Right ventricle myocardium inferior (tissue), 1 donor: ENCODE measurements at places on chromosomes 12 and 14. TPM values are rescaled to one million over a fixed set of nuclear protein-coding genes. Genes with fewer than 3 reads are reported as not detected.

DNA sequence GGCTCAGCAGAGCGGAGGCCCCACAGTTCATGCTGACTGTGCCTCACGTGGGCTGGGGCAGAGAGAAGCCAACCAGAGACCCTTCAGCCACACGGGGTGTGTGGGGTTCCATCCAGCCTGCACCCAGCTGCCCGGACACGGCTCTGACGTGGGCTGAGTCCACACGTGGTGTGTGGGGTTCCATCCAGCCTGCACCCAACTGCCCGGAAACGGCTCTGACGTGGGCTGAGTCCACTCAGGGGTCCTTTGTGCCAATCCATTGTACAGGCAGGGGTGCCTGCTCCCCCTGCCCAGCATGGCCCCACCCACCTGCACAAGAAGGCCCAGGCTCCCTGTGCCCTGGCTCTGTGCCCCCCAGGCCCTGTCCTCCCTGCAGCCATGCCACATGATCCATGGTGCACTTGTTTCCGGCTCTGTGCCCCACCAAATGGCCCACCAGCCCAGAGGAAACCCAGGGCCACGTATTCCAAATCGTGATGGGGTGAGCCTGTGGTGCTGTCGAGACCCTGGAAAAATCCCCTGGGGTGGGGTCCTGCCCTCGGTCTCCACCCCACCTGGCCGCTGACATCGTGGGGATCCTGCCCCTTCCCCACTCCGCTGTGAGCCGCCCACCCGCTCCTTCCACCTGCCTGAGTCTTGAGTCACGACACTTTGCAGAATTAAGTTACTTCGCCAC is 99.3 kb upstream of the SFSWAP start:
- no peak for DNase-seq

DNA sequence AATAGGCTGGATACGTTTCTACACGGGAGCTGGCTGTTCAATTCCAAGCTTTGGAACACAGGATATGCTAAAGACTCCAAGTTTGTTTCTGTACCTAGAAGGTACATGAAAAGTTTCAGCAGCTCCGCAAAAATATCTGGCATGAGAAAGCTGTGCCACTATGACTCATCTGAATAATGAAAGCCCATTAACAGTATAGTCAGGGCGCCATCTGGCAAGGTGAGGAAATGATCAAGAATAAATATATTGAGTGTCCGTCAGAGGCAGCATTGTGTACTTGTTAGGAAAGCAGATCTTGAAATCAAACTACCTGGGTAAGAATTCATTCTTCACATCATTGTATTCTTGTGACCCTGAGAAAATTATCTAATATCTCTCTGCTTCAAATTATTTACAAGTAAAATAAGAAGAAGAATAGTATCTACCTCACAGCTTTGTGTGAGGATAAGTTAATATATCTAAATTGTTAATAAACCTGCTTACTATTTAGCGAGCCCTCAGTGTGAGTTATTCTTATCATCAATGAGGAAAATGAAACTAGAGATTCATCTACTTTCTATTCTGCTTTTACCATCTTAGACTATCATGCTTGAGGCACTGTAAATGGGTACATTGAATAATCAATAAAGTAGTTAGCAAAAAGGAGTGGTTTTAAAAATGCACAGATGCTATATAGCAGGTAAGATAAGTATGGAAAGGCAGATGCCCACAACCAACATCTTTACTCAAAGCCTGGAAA is 53.5 kb downstream of the FSCB start:
- no peak for DNase-seq

DNA sequence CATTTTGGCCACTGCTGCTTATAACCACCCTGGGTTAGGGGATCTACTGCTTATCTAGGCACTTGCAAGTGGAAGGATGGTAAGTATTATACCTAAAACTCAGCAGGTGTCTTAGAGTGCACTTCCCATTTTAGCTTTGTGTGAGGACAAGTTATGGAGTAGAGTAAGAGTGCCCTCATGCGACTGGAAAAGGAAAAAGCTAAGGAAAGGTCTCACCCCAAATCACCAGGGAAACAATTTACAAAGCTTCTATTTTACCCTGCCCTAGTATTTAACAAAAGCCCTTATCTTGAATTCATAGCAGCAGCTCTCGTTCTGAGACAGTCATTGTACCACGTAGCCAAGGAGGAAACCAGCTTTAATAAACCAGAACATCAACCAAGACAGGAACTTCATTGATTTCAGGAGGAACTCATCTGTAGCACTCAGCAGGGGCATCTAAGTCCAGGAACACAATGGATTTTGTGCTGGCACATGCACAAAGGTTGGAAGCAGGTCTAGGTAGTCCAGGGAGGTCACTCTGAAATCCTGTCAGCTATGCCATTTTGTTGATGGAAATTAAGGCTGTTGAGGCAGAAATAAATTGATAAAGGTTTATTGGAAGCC is 2.9 kb downstream of the RDH12 start:
- DNase-seq, result no peak

DNA sequence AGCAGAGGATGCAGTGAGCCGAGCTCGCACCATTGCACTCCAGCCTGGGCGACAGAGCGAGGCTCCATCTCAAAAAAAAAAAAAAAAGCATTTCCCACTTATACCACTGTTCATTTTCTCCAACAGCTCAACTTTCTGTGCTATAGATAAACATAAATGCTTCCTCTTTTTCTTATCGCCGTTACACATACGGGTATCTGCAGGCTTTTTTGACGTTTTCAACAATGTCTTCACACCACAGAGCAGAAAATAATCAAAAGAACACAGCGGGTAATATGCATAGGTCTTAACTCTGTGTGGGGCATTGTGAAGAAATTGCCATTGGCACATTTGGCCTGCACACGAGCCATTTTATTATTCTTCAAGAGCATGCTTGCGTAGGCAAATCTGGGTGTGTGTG is 86.4 kb downstream of the CAPZA3 start:
- DNase-seq, result no peak

GRCh38 chr12:16130343-16130742 is 147.1 kb downstream of the SLC15A5 start:
- DNase-seq, result no peak

GRCh38 chr14:52069307-52070050 is 620 bp upstream of the NID2 start:
- DNase-seq, result no peak

DNA sequence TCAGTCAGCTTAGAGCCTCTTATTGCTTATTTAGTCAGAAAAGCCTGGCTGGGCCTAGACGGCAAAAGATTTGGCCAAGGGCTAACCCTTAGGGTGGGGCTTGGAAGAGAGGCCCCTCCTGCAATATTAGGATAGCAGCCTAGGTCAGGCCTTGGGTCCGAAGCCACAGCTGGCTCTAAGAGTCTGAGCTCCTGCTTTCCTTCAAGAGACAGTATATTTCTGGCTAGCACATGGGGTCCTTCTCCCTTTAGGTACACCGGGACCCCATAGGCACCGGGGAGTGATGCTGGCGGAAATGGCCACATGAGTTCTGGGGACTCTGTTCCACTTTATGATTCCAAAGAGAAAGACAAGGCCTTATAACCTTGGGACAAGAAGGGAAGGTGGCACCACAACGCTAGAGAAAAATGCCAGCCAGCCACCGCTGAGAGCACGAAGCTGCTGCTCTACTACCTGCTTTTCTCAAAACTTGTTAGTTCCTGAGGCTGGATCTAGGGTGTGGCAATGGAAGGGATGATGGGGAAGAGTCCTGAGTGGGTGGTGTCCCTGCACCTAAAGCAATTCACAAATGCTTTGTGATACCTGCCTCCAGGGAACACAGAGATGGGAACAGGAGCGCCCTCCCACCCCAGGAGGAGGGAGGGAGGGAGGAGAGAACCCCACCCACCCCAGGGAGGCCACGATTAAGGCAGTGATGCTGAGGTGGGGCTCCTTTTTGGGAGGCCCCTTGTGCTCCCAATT is 3.1 kb upstream of the AVIL start:
- no peak for DNase-seq

- no peak for DNase-seq
Measured at GRCh38 chr12:46794593-46795190, 31.1 kb downstream of the SLC38A4 start.

DNA sequence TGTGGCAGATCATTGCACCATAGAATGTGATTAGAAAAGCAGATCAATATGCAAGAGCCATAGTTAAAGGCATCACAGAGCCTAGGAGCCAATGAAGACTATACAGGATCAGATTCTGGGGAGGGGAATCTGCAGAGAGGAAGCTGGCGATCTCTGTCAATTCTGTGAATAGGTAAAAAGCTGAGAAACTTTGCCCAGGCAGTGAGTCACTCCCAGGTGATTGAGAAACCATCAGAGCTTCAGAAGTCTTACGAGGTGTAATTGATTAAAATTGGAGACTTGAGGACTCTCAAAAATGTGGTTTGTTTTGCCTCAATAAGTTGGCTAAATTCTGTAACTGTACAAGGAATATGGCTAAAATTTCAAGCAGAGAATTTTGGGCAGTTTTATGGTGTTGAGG is 41.7 kb upstream of the TSPAN11 start:
- DNase-seq, result no peak

DNA sequence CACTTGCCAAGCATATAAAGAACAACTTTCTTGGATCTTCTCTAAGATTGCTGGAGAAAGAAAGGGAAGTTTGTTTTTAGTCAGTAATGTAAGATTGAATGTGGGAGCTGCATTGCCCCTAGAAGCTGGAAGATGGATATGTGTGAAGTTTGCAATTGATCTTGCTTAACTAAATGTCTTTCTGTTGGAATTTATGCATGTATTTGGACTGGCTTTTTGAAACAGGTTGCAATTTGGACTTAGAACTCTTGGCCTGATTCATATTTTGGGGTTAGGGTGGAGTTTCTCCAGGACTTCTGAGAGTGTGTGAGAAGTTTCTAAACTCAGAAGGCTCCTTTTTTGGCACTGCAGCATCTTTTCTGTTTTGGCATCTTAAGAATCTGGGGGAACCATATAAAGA is 26.4 kb downstream of the IFT43 start:
- DNase-seq, result no peak

- DNase-seq, result no peak
Measured at GRCh38 chr12:27277846-27278260, 33.8 kb downstream of the STK38L start.

DNA sequence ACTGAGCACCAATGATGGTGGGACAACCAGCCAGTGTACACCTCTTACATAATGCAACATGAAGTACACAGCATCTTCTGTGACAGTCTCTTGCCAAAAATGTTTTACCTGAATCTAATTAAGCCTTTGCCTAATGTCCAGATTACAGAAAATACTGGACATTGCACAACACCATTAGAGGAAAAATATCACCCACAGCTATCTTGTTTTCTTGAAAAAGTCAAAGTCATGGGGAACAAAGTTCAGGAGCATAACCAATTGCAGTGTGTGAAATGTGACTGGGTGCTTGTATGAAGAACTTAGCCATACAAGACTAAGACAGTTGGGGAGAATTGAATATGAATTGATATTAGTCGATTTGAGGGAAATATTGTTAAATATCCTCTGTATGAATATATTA is 12.1 kb upstream of the ANO6 start:
- DNase-seq, result no peak

GRCh38 chr12:117563007-117563406 is 201.6 kb upstream of the NOS1 start:
- no peak for DNase-seq

- DNase-seq, result peak; percentile 74
Measured at GRCh38 chr12:57549909-57550640, at the start of gene KIF5A. Gene KIF5A (plus strand): TSS chr12:57550044. CDS start chr12:57550272, 228 bp downstream.

DNA sequence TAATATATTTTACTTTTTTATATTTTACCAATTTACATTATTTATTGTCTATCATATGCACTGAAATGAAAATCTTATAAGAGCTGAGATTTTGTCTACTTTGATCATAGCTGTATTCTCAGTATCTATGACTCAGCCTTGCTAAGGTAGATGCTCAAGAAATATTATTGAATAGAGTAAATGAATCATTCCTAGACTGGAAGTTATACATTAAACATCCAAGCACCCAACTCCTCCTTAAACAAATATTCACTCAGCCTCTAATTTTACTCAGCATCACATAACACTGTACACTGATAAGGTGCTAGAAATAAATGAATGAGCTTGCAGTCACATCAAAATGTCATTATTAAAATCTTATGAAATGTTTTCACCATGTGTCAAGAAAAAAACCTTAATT is 1424.9 kb downstream of the LRFN5 start:
- no peak for DNase-seq

DNA sequence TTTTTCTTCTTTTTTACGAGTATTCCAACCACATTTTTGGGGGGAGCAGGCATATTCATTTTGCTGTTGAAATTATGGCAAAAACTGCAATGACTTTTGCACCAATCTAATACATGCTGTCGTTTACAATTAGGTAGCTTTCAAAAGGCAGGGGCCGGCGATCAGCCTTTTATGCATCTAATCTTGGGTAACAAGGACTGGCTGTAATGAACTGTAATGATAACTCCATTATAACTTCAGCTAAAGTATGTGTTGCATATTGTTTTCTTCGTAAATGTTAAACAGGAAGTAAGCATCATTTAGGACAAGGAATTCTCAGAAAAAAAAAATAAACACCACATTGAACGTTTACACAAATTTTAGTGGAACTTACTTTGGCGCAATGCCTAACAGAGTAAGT is 30.3 kb upstream of the KLRF1 start:
- no peak for DNase-seq

The ADAM21 gene
- total RNA-seq, result 0.38 TPM

The ACSS3 gene
- total RNA-seq, result 20.4 TPM

The PRPH gene
- total RNA-seq, result 0.57 TPM

The EML1 gene
- total RNA-seq, result 49.6 TPM

The BRF1 gene
- 19.0 TPM for total RNA-seq

The KIF5A gene
- 0.05 TPM for total RNA-seq

The CACNB3 gene
- 6.0 TPM for total RNA-seq
